Ecto neural progenitor cell (in vitro differentiated cells): ENCODE measurements at places on chromosomes 1 and 21.

DNA sequence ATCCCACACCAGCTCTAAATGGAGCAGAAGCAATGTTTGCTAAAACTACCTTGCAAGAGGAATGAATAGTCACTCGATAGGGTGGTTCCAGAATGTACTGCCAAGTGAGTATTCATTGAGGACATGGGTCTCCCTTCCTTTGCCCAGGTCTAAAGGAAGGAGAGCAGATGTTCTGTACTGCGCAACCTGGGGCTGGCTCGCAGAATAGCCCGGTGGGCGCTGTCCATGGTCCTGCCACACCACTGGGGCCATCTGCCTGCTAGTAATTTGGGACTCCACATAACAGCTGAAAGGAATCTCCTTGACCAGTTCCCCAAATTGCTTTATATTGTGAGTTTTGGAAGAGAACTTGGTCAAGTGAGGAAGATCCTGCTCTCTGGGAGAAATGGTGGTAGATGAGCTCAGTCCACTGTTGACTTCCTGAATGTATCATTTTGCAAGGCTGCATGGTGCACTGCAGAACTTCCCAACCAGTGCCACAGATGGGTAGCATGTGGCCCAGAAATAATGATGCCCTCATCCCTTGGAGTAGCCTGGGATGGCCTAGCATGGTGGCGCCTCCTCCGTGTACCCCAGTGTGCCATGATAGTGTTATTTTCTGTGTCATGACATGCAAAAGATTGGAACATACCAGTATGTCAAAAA lies 5.7 kb downstream of the SLC6A17 start:
- peak; percentile 87 for DNase-seq

DNA sequence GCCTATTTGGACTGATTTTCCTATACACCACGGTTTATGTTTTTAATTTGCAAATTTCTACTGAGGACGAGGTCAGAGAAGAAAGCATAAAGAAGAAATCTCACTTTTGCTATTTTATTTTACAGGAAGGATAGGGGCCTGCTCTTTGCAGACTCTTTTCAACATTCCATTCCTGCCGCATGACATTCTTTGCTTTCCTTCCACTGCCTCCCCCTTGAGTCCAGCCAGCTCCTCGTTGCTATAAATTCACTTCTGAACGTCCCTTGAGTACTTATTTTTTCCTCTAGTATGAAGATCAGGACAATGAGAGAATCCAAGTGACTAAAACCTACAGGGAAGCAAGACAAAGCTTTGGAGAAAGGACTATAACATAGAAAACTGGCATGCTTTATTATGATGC lies 53.4 kb upstream of the PTGFR start:
- no peak for DNase-seq

GRCh38 chr1:17667641-17668040 lies 87.5 kb upstream of the ACTL8 start:
- no peak for DNase-seq

- no peak for DNase-seq
Observed at GRCh38 chr1:87449348-87449963, 120.8 kb downstream of the LMO4 start.

DNA sequence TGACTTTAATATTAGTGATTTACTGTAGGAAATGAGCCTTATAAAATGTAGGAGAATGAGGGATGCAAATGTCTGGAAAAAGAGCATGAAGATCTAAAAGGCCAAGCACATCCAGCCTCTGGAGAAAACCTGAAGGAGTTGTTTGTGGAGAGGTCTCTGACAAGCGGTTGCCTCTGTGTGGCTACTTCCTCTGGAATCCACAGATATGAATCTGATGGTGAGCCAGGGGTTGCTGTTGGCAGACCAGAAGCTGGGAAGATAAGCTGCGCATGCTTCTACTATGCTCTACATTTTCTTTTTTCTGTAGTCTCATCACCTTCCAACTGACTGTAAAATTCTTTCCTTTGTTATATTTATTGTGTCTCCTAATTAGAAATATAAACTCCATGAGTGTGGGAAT lies 248.6 kb downstream of the OLFM3 start:
- no peak for DNase-seq

DNA sequence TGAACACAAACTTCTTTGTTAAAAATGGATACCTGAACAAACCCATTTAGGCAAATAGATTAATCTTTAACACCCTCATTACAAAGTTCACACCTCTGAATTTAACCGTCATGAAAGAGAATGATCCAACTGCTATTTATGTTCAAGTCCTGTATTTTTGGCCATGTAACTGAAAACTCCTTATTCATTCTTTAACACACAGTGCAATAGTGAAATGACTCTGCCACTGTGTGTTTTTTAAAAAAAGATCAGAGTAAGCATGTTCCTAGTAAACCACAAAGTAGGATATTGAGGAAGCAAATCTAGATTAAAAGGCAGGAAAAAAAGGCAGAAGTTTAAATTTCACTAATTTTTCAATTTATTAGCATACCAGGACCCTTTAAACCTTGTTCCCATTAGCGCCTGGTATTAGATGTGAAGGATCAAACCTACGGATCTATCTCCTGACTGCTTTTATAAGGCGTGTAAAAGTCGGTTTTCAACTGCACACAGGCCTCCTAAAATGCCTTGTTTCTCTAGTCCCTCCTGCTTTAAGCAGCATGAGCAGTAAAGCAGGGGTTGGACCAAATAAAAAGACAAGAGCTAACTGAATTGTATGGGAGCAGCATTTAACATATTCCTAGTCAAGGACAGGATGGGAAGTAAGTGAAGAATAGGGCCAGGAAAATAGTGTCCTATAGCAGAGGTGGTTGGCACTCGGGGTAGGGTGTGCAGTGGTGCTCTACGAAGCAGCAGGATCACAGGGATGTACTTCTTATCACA lies 33.4 kb downstream of the NUCKS1 start:
- no peak for DNase-seq

DNA sequence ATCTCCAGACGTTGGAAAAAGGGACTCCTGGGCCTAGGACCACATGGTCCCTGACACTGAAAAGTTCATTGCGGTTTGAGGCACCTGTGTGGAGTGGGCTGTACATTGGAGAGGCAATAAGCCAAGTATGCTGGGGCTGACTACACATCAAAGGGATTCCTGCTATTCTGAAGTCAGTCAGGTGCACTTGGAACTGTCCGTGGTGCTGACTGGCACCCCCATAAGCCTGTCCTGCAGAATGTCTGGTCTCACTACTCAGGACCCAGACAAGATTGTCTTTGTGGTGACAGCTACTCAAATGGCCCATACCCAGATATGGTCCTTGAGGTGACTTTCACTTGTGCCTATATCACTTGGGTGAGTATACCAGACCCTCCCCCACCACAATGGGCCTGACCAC lies 150.6 kb downstream of the RWDD3 start:
- DNase-seq: peak; percentile 75

GRCh38 chr1:14341147-14341546 lies 257.3 kb upstream of the KAZN start:
- no peak for DNase-seq

GRCh38 chr1:19441048-19441780 lies 44.1 kb downstream of the CAPZB start:
- no peak for DNase-seq

DNA sequence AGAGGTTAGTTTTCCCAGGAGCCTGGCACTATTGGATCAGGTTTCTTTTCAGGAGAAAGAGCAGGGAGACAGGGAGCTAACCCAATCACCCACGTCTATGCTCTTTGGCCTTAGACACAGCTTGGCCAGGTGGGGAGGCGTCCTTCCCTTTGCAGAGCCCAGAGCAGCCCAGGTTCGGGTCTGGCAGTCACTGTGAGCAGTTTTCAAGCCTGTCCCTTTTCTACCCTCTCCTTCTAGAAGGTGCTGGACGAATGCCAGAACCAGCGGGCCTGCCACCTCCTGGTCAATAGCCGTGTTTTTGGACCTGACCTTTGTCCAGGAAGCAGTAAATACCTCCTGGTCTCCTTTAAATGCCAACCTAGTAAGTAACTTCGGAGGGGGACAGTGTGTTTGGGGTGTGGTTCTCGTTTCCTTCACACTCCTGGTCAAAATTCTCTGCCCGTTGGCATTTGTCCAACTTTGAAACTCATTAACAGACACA lies 44.9 kb downstream of the EVA1C start:
- no peak for DNase-seq

GRCh38 chr1:114113411-114114184 lies 40.1 kb downstream of the SYT6 start:
- no peak for DNase-seq
